ENCODE measurements at places on chromosomes 1 and 21.
A peak's percentile ranks its signal among the peaks of the same experiment; 100 is the strongest.

GRCh38 chr1:17440827-17441168 is 1.3 kb upstream of the RCC2 start:
- DNase-seq, result no peak

DNA sequence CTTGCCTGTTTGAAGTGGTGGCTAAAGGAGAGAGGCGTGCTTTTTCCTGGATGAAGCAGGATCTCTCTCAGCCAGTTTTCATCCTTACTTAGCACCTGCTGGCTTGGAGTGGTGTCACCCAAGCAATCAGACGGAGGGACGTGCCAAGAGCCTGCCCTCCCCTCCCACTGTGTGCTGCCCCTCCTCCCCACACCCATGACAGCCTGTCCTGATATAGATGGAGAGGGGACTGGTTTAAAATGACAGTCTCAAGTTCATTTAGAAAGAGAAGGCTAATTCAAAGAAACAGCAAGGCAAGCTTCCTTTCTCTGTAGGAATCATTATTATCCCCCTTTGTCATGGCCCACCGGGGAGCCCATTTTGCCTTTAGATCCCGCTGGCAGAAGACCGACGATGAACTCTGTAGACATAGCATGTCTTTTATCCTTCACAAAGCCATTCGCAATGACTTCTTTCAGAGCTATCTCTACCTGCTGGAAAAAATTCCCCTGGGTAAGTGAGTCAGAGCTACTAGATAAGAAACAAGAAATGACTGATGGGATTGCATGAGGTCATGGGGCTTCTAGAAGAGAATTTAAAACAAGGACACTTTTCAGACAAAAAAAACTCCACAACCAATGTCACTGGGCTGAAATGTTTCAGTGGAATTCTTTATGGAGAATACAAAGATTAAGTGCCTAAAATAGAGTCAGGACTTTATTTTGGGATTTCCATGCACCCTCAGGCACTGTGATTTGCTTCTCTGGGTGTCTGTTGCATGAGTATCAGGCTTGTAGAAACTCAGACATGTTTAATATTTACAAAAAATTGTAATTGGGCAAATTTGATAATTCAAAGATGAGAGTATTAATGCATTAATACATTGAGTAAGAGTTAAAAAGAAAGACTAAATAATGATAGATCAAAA is at the start of gene NTMT2:
Gene NTMT2, plus strand, starts transcription at position 190 of the 907 bp plus-strand sequence. Its CDS starts 149 bp downstream, at position 339.
- DNase-seq, result no peak

GRCh38 chr1:40300249-40300567 is 16.9 kb downstream of the COL9A2 start:
- no peak for DNase-seq

GRCh38 chr1:43990271-43991199 is 864 bp upstream of the CCDC24 start:
- DNase-seq, result no peak

- DNase-seq, result no peak
Observed at GRCh38 chr1:65002156-65002507, 35.8 kb upstream of the JAK1 start.

DNA sequence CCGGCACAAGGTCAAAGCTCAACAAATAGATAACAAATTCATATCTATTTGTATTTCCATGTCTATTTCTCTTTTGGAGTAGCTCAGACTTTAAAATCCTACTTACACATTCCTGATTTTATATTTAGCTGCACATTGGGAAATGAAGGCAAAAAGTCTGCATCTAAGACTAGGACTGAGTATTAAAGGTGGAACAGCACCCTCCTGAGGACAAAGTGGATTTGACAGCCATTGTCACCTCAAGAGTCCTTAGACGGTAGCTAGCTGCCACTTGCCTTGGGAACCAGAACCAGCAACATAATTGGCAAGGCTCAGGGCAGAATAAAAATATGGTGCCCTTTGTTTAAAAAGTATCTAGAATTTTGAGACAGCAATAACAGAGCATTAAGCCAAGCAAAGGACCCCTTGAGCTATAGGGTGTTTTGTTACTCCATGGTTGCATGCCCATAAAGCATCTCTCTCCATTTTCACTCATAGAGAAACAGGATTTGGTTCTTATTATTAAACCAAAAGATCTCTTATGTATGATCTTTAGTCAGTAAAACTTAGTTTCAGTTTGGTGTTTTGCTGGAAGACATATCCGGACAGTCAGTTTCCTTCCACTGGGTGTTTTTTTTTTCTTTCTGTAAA is 30.0 kb upstream of the SGIP1 start:
- DNase-seq, result peak; percentile 48

DNA sequence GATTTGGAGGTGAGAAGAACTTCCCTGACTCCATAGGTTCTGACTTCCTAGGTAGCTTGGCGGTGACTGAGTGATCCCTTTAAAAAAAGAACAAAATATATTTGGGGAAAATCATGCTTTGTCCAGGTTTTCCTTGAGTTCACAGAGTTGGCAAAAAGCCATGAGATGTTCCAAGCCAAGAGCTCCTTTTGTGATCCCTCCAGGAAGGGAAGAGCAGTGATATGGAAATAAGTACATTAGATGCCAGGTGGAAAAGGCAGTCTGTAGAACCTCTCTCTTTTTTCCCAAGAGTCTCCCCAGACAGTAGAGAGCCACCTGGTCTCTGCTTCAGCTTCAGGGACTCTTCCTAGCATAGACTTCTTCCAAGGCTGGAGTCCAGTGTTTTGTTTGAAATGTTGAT is 10.2 kb downstream of the TLCD4 start:
- DNase-seq, result no peak

GRCh38 chr1:19360016-19360415 is 47.9 kb downstream of the SLC66A1 start:
- DNase-seq, result no peak

DNA sequence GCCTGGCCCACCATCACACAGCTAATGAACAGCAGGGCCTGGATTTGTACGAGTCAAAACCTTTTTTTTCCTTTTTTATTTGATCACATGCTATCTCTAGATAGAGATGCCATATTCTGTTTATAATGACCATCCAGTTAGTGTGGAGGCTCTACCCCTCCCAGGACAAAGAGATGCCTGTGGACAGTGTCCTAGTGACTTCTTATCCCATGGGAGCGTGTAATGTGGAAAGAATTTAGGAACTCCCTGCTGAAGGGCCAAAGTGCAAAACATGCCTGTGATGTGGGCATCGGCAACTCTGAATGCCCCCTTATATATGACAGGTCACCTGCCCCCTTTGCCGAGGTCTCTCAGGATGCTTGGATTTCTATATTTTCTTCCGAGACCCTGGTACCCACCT is 292.2 kb downstream of the RRAGC start:
- no peak for DNase-seq

All from fibroblast of skin of left quadriceps (primary cell).